Cortex of kidney (tissue), 1 donor: ENCODE measurements at places on chromosomes 13 and 19.

GRCh38 chr13:98722958-98723357 is 29.5 kb downstream of the SLC15A1 start:
- DNase-seq = no peak

DNA sequence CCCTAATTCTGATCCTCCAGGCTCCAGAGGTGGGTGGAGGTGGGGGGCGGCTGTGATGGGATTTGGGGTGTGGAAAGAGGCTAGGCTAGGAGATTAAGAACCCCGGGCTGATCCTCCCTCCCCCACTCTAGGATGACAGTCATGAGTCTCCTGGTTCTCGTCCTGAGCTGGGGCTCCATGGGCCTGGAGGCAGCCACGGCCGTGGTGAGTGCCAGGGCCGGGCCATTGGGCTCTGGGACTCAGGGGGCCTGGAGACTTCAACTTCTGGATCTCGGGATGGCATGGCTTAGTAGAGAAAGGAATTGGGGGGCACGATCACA is 13.9 kb downstream of the TTYH1 start:
- no peak for DNase-seq

DNA sequence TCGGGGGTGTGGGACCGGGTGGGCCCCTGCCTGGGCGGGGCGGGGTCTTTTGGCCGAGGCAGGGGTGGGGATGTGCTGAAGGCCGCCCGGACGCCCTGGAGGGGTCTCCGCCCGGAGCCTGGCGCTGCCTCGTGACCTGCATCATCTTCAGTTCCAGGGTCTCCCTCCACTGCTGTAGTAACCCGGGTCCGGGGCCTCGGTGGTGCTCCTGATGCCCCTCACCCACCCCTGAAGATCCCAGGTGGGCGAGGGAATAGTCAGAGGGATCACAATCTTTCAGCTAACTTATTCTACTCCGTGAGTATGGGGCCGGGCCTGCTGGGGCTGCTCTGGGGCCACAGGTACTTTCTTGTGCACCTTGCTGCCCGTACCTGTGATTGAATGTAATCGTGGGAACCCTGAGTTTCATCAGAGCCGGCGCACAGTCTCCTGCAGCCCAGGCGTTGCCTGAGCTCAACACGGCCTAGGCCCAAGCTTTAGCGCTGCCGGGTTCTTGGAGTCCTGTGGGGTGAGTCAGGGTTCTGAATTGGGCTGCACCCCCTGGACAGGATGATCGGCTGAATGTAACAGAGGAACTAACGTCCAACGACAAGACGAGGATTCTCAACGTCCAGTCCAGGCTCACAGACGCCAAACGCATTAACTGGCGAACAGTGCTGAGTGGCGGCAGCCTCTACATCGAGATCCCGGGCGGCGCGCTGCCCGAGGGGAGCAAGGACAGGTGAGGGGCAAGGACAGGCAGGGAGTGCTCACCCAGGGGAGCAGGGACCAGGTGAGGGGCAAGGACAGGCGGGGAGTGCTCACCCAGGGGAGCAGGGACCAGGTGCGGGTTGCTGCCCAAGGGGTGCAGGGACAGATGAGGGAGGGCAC is 10.5 kb downstream of the PEAK3 start:
- no peak for DNase-seq

GRCh38 chr13:45162821-45163220 is 38.0 kb downstream of the KCTD4 start:
- no peak for DNase-seq

DNA sequence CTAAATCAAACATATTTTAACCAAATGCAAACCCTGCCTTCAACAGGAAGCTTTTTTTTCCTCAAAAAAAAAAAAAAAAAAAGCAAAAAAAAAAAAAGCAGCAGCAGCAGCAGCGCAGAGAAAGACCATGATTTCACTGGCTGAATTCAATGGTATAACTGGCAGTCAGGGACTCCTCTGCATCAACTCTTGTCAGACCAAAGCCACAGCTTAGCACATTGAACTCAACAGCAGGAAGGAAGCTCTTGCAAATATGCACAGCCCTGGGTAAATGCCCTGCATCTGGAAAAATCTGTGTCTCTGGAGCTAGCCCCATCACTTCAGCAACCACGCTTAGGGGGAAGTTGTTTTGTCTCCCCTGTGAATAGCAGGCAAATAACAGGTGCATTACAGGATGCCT is 17.6 kb upstream of the DHRS12 start:
- DNase-seq = no peak

DNA sequence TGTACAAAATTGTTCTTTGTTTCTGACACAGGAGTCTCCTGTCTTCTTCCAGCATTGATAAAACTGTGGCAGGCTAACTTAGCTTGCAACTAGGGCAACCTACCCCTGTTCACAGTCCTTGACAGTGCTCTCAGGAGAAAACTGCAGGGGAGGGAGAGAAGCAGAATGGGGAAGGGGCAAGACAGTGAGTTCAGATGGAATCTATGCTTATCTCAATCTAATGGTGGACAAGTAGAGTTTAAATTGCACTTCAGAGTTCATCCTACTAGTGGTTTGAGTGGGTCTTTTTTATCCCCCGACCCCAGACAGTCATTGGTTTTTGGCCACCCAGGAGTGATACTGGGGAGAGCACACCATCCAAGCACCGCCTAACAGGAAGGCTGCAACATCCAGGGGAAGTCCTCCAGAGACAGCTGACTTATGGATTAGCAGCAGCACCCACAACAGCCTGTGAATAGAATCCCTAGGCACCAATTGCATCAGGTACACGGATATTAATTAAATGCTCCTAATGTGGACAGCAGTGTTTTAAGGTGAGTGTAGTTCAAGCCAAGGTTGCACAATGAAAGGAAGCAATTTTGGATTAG is 236.6 kb downstream of the NHLRC3 start:
- DNase-seq = no peak

DNA sequence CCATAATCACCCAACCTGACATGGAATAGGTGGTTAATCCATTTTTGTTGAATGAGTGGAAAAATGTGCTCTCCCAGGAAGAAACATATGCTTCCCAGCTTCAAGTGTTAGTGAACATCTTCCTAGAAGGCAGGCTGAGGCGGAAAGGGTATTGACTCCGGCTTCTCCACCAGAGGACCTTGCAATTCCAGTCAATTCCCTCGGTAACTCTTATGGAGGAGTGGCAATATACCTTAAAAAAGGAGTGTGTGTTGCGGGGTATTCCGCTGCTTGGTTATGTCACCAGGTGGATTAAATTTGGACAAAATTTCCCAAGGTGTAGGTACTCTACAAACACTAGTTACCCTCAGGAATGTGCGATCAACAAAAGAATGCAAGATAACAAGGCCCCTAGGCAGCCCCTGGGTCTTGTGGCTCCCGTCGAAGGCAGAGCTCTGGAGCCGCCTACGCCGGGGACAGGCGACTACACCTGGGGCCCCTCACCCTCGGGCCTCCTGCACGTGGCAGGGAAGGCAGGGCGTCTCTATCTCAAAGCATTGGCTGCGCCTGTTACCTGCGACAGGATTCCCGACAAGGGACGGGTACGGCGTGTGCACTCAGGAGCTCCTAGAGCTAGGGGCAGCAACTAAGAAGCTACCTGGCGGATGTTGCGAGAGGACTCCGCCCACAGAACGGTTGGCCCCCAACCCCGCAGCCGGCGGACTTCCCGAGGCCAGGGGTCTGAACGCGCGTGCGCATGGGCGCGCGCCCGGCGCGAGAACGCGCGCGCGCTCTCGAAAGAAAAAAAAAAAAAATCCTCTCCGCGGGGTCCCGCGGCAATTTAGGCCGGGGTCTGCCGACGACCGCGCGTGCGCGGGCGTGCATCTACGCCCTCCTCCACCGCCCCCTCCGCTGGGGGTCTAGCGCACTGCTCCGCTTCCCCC is at the start of gene WDR87:
TSS of gene WDR87 (minus strand) at position 649 of the 923 bp plus-strand sequence. CDS start 8,355 bp downstream, outside the sequence.
- no peak for DNase-seq
